Germinal center (tissue), 1 donor: ENCODE measurements at places on chromosomes 5 and 9.

- no peak for DNase-seq
Observed at GRCh38 chr5:159864885-159865691, 51.2 kb upstream of the ADRA1B start.

DNA sequence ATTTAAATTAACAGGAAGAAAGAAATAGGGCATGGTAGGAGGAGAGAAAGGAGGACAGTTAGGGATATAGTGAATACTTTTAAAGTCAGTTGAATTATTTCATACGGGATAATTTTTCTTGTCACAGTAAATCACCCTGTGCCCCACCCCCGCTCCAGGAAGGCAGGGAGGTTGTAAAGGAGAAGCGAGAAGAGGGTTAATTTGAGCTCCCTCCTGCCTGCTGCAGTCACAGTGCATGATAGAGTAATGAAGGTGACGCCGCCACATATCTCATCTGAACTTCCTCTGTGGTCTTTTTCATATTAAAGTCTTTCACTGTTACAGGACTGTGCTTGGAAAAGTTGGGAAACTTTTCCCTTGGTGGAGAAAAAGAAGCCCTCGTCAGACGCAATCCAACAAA is 896 bp upstream of the PCSK5 start:
- DNase-seq: no peak

DNA sequence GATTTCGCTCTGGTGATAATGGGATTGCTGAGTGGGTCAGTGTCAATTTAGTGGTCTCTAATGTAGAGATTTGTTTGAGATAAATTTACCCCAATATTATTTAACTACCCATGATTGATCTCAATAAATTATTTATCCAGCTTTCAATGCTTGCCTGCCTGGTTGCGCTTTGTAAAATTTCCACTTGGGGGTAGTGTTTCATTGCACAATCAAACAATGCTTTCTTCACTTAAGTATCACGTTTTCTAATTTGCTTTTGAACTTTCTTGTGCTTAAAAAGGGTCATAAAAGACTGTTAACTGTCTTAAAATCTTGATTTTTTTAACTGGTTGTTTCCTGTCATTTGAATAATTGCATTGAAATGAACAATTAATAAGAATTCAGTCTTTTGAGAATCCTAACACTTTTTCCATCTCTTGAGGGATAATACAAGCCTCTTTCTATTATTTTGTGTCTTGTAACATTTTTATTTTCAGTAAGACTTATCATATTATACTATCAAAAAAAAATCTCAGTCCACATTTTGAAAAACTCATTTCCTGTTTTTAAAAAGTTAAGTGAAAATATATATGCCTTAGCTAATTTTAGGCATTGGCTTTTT is 18.7 kb downstream of the HSD17B4 start:
- DNase-seq: no peak

DNA sequence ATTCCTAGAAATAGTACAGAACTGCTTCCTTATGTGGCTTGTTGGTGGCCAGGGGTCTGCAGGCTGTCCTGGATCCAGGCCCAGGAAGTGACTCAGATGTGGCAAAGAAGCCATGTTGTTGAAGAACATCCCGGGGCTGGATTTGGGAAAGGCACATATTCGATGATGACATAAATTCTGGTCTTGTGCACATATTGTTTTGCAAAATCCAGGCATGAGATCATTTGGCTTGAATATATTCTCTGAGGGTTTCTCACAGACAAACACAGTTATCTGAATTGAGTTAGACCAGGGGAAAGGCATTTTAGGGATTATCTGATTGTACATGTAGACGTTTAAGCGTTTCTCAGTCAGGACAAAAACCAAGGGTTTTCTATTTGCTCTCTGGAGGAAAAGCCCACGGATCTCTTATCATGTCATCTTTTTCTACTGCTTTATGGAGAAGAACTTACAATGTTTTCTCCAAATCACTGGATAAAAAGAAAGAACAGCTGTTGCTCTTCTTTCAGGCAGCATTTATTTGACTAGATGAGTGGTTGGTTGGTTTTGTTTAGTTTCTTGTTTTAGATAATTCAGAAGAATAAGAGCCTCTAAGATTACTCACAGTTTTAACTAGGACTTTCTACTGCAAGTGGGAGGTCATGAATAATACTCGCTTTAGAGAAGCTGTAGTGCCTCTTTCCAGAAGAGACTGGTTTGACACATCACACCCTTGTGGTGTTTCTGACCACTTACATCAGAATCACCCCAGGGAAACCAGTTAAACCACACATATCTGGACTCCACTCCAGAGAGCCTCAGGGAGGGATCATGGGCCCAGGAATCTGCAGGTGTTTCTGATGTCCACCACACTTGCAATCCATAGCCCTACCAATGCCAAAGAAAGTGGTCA is 29.5 kb upstream of the LHFPL2 start:
- no peak for DNase-seq

DNA sequence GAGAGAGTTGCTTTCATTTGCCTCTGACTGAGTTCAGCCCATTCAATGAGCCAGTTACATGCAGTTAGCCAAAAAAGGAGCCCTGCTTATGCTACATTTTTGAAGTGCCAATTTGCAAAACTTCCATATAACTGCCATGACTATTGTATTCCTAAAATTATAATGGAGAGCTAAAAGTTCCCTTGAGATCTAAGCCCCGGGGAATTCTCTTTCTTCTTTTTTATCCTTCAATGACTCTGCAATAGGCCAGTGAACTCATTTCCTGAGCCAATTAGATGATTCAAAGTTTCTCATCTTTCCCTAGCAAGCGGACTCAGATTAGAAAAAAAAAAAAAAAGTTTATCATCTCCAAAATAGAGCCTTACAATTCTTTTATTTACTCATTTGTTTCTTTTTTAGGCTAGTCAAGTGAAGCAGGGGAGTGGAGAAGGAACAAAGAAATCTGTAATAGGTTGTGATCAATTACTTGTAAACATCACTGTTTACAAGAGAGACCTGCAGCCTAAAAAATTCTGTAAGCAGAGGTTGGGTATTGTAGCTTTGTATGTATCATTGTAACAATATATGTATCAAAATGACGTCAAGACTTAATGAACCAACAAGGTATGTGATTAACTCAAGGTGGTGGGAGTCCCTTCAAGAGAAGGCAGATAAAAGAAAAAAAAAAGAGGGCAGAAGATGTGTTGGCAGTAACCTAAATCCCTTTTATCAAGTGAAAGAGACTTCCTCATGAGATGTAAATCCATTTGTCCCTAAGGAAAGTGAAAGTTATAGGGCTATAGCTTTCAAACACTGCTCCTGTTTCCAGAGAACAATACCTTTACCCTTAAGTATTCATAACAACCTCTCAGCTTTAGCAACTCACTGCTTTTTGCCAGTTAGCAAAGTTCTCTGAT is 48.7 kb upstream of the HOMER1 start:
- no peak for DNase-seq

DNA sequence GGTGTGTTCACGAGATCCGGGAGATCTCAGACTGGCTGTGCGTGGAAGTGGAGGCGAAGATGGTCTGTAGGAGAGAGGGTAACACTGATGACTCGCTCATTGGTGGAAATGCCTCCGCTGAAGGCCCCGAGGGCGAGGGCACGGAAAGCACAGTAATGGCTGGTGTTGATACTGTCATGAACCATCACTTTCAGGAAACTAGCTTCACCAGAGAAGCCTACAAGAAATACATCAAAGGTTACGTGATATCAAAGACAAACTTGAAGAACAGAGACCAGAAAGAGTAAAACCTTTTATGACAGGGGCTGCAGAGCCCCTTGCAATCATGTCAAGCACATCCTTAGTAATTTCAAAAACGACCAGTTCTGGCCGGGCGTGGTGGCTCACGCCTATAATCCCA is 265.7 kb downstream of the GOLPH3 start:
- DNase-seq: no peak

DNA sequence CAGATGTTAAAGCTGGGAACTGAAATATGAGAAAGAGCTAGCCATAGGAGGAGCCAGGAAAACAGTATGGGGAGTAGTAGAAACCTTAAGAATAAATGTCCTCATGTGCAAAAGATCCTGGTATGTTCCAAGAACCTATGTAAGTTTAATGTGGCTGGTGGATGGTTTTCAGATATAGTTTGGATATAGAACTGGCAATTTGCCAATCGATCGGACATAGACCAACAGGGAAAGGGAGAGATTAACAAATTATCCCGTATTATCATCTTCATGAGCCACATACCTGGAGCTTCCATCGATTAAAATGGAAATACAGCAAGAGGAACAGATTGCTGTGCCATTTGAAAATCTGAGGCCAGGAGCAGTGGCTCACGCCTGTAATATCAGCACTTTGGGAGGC is 388.7 kb downstream of the PRELID2 start:
- no peak for DNase-seq

GRCh38 chr9:69443178-69443577 is 118.2 kb downstream of the ENTREP1 start:
- DNase-seq: no peak

- DNase-seq: no peak
Observed at GRCh38 chr5:123540534-123540933, 28.6 kb downstream of the CSNK1G3 start.

DNA sequence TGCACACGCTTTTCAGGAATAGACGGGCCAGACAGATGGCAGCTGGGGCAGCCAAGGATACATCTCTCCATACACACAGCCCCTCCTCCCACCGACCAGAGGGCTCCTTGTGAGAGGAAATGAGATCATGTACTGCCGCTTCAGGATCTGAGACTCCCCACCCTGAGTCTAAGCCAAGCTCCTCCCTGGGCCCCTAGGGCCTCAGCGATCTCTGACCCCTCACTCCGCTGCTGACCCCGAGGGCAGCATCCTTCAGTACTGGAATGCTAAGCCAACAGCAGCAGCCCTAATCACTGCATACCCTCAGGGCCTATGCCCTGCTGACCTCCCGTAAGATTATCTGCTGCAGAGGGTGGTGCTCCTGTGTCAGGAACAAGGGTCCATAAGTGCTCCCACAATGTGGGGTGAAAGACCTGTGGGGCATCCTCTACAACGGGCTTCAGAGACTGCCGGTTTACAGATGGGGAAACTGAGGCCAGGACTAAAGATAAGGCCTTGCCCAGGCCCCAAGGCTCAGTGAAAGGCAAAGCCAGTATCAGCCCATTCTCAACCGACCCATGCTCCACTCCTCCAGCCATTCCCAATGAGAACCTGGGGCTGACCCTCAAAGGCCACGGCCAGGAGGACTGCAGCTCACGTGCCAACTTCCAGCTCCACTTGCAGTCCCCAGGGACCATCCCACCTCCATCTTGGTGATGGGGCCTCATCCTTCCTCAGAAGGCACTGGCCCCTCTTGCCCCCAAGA is 37.5 kb downstream of the BICD2 start:
- no peak for DNase-seq

DNA sequence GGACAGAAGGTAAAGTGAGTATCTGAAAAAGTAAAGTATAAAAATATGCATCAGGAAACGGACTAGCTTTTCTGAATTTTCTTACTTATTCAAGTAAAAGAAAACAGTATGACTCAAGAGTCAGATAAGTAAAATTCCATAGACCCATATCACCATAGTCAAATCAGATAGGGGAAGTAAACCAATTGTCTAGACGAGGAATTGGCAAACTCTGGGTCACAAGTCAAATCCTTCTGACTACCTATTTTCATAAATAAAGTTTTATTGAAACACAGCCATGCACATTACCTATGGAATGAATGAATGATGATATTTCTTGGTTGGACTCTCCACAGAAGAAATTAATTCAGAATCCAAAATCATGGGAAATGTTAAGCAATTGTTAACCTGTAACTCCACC is 59.1 kb upstream of the TMC1 start:
- DNase-seq: no peak

DNA sequence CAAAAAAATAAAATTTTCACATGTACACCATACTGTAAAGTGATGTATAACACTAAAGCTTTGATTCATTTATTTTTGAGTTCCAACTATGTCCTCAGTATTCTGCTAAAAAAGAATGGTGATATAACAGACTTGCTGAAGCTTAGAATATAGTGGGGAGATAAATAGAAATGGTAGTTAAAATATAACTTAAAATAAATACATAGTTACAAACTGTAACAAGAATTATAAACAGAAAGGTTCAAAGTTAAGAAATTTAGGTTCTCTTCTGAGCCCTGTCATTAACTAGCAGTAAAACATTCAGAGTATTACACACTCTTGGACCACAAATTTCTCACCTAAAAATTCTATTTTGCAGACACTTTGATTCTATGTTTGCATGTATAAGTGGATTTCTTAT is 392.1 kb downstream of the ANXA1 start:
- DNase-seq: no peak

- no peak for DNase-seq
Observed at GRCh38 chr5:124264499-124264898, 481.9 kb downstream of the ZNF608 start.

DNA sequence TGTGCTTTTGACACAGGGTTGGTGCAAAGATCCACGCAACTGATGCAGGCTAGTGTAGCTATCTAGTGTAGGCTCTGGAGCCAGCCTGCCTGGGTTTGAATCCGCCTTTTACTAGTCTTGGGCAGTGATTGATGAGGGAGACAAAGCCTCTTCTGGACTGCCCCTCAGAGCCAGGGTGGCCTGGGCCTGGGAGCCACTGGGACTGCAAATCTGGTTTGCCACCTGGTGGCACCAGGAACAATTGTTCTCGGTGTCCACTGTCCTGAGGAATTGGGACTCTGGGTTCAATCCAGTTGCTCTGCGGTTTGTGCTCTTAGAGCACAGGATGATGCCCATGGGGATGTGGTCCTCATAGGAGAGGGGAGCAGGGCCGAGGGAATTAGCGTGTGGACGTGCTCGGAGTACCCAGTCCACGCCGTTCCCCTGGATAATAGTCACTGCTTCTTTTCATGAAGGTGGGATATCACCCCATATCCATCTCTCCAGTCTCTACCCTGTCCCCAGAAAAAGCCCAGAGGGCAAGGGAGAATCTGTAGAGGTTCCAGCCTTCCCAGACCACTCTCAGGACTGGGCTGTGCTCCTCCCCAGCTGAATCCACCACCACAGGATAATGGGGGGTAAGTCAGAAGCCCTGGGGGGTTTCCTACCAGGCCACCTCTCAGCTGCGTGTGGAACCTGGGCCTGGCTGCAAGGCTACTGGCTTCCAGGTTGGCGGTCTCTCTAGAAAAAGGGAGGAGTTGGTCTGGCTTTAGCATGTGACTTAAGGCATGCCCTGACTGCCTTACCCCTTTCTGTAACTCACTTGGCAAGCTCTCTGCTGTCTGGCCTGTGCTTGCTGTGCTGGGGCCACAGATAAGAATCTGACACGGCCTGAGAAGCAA is 1.9 kb downstream of the B4GALT7 start:
- DNase-seq: no peak

- DNase-seq: no peak
Observed at GRCh38 chr5:97223596-97223995, 40.5 kb upstream of the RIOK2 start.
